ENCODE measurements at places on chromosomes 5 and 9. TPM values are rescaled to one million over a fixed set of nuclear protein-coding genes. Genes with fewer than 3 reads are reported as not detected.

GRCh38 chr5:9927106-9927505 is 297.0 kb upstream of the TAS2R1 start:
- no peaks in the 10 kb centered on the region for H3K27me3 ChIP-seq
- no peaks in the 10 kb centered on the region for H3K36me3 ChIP-seq
- no peak for DNase-seq
- H3K4me3 ChIP-seq, result no peak overlapping the region
- no peak overlapping the region for H3K27ac ChIP-seq

Gene IL7R
- total RNA-seq, result 60.9 TPM

- peaks cover 21% of the 10 kb centered on the region for H3K36me3 ChIP-seq
- no peaks in the 10 kb centered on the region for H3K4me1 ChIP-seq
- no peak overlapping the region for H3K4me3 ChIP-seq
- DNase-seq, result no peak
Observed at GRCh38 chr9:92656537-92656925, 13.4 kb downstream of the IPPK start.

DNA sequence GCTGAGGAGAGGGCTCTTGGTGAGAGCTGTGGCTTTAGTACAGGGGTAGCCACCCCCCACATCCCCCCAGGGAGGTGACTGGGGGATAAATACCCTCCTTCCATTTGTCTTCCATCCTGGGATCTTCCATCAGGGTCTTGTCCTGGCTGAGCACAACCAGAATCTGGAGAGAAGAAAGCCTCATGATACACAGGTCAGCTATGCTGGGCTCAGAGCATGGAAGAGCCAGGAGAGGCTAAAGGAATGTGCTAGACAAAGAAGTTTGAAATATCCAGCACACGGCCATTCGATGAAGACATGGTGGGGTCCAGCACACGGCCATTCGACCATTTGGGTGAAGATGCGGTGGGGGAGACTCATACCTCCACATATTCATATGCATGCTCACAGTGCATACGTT is 30.0 kb downstream of the ROPN1L start:
- H3K36me3 ChIP-seq, result no peaks in the 10 kb centered on the region
- H3K27me3 ChIP-seq, result peaks cover 7% of the 10 kb centered on the region
- no peak for DNase-seq
- no peak overlapping the region for H3K4me3 ChIP-seq
- H3K4me1 ChIP-seq, result peaks cover 11% of the 10 kb centered on the region

Gene FAM120A
- total RNA-seq, result 163 TPM

- no peak for DNase-seq
- H3K27me3 ChIP-seq, result peaks cover 20% of the 10 kb centered on the region
- H3K36me3 ChIP-seq, result no peaks in the 10 kb centered on the region
- H3K4me1 ChIP-seq, result no peaks in the 10 kb centered on the region
Observed at GRCh38 chr5:154577416-154577815, 99.4 kb upstream of the HAND1 start.

DNA sequence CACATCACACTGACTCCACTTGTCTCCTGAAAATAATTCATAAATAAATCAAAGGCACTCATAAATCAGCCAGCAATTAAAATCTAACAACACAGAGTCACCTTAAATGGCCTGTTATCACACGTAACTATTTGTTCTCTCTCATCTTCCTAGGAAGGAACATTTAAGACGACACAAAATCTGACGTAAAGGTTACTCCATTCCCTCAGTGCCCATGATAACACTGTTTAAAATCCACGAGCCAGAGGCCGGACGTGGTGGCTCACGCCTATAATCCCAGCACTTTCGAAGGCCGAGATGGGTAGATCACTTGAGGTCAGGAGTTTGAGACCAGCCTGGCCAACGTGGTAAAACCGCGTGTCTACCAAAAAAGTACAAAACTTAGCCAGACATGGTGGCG is 56.4 kb downstream of the MYO10 start:
- no peak overlapping the region for H3K27ac ChIP-seq
- no peaks in the 10 kb centered on the region for H3K36me3 ChIP-seq
- no peaks in the 10 kb centered on the region for H3K27me3 ChIP-seq
- no peaks in the 10 kb centered on the region for H3K4me1 ChIP-seq
- no peak overlapping the region for H3K4me3 ChIP-seq

GRCh38 chr5:79269733-79270166 is 33.8 kb downstream of the JMY start:
- H3K27me3 ChIP-seq, result no peaks in the 10 kb centered on the region
- H3K4me3 ChIP-seq, result no peak overlapping the region
- no peak overlapping the region for H3K27ac ChIP-seq
- no peak for DNase-seq
- no peaks in the 10 kb centered on the region for H3K36me3 ChIP-seq
- no peaks in the 10 kb centered on the region for H3K4me1 ChIP-seq

Gene OR1Q1
- total RNA-seq, result not detected
